Progenitor cell of endocrine pancreas (in vitro differentiated cells): ENCODE measurements at places on chromosomes 12 and 14.

- DNase-seq: no peak
These were observed 15.0 kb upstream of the SERPINA1 start for GRCh38 chr14:94403312-94403932.

- no peak for DNase-seq
These were observed 13.1 kb downstream of the NKX2-1 start for GRCh38 chr14:36506732-36507614.

- DNase-seq: no peak
These were observed 52.0 kb upstream of the PPP2R5C start for GRCh38 chr14:101709533-101709881.

DNA sequence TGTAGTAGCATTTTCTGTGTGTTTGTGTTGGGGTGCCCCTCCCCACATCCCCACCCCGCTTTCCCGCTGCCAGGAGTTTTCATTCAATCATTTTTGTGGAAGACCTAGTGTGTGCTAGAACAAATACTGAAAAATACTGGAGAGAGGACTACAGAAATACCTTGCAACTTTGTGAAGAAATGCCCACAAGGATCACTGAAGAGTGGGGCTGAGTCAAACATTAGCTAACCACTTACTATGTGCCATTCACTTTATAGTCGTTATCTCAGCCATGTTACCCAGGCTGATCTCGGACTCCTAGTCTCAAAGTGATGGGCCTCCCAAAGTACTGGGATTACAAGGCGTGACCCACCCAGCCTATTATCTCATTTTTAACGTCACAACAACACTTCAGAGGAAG is 559 bp upstream of the LMBR1L start:
- no peak for DNase-seq

DNA sequence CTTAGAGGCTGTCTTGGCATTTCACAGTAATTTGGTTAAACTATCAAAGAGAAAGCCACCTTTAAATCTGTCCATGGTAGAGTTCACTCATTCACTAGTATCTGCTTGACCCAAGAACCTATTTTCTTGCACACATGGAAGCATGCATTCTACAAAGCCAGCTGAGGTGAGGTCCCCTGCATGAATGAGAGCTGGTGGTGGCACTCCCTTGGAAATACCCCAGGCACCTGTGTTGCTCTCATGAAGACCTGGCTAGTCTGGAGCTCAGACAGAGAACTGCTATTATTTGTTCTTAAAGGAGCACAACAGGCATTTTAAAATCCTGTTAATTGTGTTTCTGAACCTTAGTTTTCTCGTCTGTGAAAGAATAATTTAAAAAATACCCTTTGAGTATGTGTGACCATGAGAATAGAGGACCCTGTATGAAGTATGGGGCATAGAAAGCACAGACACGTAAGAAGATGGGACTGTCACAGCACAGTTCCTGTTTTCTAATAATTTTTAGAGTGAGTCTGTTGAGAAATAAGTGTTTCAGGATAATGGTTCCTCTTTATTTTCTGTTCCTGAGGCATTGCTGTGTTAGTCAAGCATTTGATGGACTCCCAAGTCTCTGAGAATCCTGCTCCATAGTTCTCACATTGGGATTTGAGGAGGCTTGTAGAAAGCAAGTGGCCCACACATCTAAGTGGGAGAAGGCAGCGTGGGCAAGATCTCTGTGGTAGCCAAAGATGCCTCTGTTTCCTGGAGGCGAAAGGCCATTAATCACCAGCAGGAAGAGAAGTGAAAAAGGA is 10.9 kb downstream of the RGS6 start:
- DNase-seq: no peak

DNA sequence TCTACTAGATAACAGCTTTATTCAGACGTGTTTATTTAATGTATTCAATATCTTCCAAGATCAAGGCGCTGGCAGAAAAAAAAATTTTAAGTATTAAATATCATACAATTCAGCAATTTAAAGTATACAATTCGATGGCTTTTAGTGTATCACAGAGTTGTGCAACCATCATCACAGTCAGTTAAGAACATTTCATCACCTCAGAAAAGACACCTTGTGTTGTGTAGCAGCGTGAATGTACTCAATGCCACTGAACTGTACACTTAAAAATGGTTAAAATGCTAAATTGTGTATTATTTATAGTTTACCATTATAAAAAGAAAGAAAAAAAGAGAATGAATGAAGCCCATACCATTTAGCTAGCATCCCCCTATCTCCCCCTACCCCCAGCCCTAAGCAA is 96.4 kb downstream of the RIN3 start:
- DNase-seq: no peak

DNA sequence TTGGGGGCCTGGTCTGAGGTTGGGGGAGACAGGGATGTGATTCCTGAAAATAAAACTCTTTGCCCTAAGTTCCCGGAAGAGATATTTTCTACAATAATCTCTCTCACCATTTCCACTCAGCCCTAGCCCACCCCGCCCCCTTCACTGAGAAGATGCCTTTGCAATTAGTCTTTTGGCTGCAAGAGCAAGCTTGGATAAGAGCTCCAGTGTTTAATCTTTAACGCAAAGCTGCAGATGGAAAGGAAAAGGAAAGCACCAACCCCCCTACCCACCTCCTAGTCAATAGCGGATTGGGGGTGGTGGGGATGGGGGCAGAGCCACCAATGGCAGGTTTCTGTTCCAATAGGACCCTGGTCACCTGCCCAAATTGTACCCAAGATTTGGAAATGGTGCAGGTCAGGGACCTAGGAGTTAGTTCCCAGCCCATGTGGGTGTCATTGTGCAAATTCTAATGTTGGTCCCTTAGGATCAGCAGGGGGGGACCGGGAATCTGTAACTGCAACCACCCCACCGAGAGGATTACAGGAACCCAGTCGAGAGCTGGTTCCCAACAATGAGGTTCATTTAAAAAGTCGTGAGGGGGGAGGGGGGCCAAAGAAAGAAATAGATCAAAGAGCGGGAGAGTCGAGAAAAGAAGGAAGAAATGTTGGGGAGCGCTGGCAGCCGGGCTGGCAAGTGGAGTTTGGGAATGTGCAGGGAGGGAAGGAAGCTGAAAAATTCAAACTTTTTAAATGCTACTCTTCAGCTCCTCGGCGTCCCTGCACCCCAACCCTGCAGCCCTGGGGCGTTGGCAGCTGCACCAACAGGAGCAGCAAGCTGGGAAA is 1.6 kb downstream of the ZFP36L1 start:
- DNase-seq: no peak

- DNase-seq: no peak
These were observed 973.2 kb downstream of the AACS start for GRCh38 chr12:126038434-126038833.

- DNase-seq: no peak
These were observed 46.4 kb upstream of the CNOT2 start for GRCh38 chr12:70196811-70197281.

GRCh38 chr12:93060666-93061472 is 131.8 kb upstream of the EEA1 start:
- DNase-seq: no peak

GRCh38 chr14:76289276-76289675 is 86.7 kb upstream of the ESRRB start:
- DNase-seq: no peak

DNA sequence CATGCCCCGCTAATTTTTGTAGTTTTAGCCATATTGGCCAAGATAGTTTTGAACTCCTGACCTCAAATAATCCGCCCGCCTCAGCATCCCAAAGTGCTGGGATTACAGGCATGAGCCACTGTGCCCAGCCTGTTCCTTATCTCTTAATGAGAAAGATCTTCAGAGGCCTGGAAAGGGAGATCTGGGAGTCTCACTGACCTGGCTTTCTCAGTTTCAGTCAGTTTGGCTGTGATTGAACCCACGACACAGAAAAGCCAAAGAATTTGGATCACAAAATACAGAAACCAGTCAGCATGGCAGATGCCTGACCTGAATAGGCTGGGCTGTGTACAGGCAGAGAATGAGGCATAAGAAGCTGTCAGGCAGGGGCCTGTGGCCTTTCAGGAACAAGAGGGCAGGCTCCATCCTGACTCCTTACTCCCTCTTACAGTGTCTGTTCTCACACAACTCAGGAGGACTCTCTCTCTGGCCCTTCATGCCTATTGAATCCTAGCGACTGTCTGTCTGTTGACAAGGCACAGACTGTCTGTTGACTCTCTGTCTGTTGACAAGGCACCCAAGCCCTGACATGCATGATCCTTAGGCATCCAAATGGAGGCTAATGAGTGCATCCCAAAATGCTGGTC is 366.5 kb upstream of the CCDC196 start:
- DNase-seq: no peak

GRCh38 chr12:55716582-55716957 is 724 bp downstream of the BLOC1S1 start:
- no peak for DNase-seq

GRCh38 chr14:102666635-102667034 is 74.2 kb downstream of the RCOR1 start:
- no peak for DNase-seq

- DNase-seq: no peak
These were observed 1.4 kb upstream of the M6PR start for GRCh38 chr12:8950702-8951478.

GRCh38 chr14:80054020-80054419 is 157.3 kb downstream of the DIO2 start:
- DNase-seq: no peak

- DNase-seq: no peak
These were observed 82.1 kb upstream of the FZD10 start for GRCh38 chr12:130080205-130080604.

DNA sequence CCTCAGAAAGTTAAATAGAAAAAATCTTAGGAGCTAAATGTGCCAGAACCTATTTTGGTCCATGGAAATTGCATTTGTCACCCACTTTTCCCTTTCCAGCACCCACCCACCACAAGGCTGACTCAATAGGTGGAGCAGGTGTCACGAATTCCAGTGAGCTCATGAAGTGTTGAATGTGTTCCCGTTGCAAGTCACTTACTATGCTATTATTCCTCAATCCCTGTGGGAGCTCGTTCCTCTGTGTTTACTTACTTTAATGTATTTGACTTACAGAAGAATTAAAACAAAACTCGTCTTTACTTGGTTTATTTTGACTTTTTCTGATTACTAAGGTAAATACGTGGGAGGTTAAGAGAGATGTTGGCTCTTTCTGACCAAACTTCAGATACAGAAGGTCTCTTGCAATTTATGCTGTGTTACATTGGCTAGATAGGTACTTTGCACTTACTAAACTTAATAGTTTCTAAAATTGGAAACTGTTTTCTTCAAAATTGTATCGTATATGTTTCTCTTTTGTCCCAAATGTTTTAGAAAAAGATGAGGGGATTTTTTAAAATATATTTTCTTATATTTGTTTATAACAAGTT is 269.4 kb upstream of the NOVA1 start:
- DNase-seq: no peak

GRCh38 chr12:83320350-83320749 is 633.6 kb downstream of the TMTC2 start:
- DNase-seq: no peak

DNA sequence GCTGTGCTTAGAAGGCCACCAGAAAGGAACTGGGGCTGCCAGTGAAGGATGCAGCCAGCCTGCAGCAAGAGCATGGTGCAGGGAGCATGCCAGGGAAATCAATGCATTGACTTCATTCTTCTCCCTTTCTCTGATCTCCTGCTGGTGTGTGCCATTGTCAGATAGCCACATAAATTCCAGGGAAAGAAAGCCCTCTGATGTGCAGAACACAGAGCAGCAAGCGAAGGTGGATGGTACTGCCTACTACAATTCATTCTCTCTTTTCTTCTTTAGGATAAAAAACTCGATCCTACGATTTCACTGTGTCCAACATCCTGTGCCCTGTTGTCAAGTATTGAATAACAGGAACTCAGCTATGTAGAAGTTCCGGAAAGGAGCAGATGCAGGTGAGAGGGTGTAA is 446.7 kb upstream of the TMEM132C start:
- DNase-seq: no peak

GRCh38 chr12:11812241-11812585 is 162.7 kb downstream of the ETV6 start:
- DNase-seq: no peak

- DNase-seq: no peak
These were observed 64.7 kb upstream of the RFLNA start for GRCh38 chr12:124230117-124230757.
